ENCODE measurements at places on chromosomes 3 and 15. TPM values are rescaled to one million over a fixed set of nuclear protein-coding genes. Genes with fewer than 3 reads are reported as not detected.

- DNase-seq, result peak; percentile 34
These were observed 637.9 kb downstream of the NLGN1 start for GRCh38 chr3:174035328-174035886.

DNA sequence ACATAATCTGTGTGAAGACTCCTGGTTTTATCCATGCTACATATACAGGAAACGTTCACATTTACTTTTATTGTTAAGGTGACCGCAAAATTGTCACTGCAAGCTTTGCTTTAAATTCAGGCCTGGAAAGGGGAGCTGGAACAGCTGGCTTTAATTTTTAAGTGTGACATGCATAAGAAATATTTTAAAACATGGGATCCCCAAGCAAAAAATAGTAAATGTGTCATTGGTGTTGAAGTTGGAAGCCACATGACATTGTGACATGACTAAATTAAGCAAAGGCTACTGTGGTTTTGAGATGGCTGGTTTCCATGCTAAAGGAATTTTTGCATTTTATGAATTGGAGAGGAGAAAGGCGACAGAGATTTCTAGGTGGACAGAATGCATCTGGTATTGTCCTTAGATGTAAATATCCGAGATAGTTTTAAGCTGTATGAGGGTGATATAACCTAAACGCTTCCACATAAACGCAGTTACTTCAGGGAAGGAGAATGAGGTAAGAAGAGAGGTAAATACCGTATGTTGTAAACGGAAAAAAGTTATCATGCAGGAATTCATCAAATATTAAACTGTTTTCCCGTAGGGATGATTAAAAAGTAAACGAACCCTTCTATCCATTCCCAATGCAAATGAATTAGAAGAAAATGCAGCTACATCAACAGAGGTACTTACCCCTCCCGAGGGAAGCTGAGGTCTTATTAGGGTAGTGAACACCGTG, 927 bp upstream of the FYTTD1 start:
- no peak for DNase-seq

- no peak for DNase-seq
These were observed 279.2 kb downstream of the GABRG3 start for GRCh38 chr15:27250223-27250622.

Gene GOLGA8J
- total RNA-seq, result not detected

- peak; percentile 30 for DNase-seq
These were observed 134.1 kb downstream of the VPS8 start for GRCh38 chr3:184945886-184946625.

Measured in lung (tissue), 17 donors.